ENCODE measurements at places on chromosomes 16 and 17.
A peak's percentile ranks its signal among the peaks of the same experiment; 100 is the strongest.

DNA sequence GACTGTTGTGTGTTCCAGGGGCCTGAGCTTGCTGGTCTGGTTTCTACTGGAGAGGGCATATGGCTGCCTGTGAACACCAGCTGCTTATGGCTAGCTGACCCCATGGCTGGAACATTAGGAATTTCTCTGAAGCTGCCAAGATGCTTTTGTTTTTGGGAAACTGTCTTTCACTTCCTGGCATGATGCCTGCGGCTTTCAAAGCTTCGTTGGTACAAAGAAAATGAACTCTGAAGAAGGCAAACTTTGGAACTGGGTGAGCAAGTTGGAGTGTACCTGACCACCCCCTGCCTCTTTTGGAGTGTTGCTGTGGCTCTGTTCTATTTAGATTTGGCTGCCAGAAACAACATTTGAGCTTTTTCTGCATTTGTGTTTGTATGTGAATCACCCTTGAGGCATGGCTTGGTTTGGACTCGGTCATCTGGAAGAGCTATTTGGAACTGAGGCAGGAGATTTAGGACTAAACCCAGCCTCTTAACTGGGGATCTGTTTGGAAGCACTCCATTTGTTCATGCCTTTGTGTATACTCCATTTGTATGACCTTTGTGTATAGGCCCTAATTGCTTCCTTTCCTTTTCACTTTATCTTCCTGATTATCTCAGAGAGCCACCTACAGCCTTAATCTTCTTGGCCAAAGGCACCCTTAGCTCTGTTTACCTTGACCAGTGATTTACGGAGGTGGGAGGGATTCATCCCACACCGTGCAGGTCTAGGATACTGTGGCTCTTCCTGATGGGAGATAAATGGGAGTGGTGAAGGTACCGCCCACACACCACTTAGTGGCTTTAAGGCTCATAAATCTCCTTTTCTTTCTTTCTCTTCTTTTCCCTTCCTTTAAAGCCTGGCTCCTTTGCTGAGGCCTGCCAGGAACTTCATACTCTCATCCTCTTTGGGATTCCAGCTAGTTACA is 7.3 kb upstream of the CPHXL start:
- ATAC-seq, result no peak

DNA sequence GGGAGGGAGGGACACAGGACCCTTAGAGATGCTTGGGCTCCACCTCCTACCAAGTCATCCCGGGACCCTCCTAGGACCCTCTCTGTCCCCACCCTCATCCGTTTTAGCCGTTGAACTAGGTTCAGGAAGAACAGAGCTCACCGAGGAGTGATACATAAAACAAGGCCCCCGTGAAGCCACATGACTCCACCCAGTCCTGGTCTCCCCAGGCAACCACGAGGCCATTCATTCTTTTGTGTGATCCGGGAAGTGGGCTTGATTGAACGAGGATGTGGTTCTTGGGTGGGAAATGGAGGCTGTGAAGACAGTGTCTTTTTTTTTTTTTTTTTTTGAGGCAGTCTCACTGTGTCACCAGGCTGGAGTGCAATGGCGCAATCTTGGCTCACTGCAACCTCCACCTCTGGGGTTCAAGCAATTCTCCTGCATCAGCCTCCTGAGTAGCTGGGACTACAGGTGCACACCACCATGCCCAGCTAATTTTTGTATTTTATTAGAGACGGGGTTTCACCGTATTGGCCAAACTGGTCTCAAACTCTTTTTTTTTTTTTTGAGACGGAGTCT is 14.8 kb downstream of the TRARG1 start:
- peak; percentile 85 for ATAC-seq

GRCh38 chr16:53183442-53183841 is 128.7 kb downstream of the CHD9 start:
- ATAC-seq, result no peak

DNA sequence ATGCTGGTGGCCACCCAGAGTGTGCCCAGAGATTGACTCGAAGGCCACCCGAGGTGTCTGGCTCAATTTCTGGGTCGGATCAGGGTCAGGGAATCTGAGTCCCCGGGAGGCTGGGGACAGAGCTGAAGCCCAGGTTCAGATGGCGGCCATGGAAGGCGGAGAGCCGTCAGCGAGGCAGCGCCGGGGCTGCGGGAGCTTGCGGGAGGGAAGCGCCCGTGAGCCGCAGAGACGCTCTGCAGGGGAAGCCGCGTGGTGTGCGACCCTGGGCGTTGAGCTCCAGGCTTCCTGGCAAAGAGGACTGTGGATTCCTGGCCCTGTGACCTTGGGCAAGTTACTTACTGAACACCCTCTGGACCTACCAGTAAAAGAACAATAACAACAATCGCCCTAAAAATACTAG is 518 bp upstream of the SPATA22 start:
- ATAC-seq, result no peak

DNA sequence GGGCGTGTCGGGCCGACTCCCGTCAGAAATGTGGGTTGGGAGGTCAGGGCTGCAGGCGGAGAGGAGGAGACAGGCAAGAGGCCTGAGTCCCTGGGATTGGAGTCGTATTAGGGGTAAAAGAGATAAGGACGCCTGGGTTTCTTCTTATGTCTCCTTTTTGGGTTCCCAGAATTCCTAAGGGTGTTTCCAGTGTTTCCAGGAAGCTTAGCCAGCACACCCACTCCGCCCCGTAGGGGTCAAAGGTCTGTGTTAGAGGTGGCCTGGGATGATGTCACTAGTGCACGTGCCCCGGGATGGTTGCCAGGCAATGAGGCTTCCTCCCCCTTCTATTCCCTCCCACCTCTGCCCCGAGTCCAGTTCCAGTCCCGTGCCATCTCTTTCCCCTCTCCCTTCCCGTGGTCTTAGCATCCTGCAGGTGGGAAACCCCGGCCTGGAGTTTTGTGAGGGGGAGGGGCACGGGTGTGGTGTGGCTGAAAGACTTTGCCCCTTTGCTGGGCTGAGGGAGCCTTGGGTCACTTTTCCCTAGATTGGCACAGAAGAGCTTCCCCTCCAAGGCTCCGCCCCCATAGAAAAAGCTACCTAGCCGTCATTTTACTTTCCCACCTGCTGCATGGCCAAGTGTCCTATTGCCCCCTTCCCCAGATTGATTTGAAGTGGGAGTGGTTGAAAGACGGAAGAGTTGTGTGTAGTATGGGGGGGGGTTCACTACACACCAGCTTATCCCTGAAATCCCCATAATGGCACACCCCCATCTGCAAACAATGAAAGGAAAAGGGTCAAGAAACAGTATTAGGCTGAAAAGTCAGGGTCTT is 2.8 kb downstream of the KDM6B start:
- ATAC-seq, result no peak

GRCh38 chr17:80773243-80773991 is 218.2 kb upstream of the CHMP6 start:
- no peak for ATAC-seq

DNA sequence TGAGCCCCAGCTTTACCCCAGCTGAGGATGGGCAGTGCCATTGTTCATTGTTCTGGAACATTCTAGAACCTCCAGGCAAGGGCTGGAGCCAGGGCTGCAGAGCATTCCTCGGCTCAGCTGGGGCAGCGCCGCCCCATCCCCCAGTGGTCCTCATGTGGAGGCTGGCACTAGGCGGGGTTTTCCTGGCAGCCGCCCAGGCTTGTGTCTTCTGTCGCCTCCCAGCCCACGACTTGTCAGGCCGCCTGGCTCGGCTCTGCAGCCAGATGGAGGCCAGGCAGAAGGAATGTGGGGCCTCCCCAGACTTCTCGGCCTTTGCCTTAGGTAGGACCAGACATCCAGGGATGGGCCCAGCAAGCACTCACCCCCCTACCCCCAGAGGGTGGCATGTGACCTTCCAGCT is at the start of gene TMEM95:
Gene TMEM95, plus strand, starts transcription at position 104 of the 400 bp plus-strand sequence. Its CDS starts 49 bp downstream, at position 153.
- ATAC-seq, result no peak

GRCh38 chr16:87406495-87407088 is 14.5 kb downstream of the MAP1LC3B start:
- no peak for ATAC-seq

DNA sequence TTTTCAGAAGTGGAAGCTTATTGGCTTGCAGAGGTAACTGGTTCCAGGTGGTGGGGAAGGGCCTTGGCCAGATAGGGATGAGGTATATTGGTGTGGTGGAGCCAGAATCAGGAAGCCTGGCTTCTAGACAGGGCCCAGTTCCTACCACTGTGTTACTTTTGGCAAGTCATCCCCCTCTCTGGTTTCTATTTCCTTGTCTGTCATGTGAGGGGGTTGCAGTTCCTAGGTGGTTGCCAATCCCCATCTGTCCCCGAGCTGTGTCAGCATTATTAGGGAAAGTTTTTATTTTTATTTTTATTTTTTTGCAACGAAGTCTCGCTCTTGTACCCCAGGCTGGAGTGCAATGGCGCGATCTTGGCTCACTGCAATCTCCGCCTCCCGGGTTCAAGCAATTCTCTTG is 3.0 kb downstream of the SMCR8 start:
- no peak for ATAC-seq

DNA sequence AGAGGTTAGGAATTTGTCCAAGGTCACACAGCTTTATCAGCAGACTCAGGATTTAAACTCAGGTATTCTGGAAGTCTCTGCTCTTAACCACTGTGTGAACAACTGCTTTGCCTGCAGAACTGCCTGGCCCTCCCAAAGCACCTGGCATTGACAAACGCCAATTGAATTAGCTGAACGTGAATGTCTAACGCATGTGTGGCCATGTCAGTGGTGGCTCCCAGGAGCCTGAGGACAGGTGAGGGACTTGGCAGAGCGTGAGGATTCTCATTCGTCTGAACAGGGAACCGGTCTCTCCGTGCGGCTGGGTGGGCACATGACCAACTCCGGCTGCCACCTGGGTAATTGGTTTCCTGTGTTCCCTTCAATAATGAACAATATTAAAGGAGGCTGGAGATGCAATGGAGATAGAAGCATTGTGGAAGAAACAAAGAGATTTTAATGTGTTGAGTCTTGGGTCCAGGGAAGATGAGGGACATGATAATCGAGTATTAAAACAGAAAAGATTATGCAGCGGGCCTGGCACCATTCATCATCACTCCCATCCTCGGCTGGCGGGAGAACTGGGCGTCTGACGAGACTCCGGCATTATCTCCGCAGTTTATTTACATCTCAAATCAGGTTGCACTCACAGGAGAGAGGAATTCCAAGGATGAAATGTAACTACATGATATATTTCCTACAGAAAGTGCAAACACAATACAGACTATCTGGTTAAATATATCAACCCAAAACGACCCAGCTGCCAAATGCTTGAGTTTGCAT is 113.5 kb downstream of the NPIPB5 start:
- no peak for ATAC-seq

- no peak for ATAC-seq
Measured at GRCh38 chr17:36593656-36594316, 2.1 kb downstream of the DHRS11 start.

GRCh38 chr16:83762141-83762991 is 45.4 kb upstream of the HSBP1 start:
- ATAC-seq, result no peak

DNA sequence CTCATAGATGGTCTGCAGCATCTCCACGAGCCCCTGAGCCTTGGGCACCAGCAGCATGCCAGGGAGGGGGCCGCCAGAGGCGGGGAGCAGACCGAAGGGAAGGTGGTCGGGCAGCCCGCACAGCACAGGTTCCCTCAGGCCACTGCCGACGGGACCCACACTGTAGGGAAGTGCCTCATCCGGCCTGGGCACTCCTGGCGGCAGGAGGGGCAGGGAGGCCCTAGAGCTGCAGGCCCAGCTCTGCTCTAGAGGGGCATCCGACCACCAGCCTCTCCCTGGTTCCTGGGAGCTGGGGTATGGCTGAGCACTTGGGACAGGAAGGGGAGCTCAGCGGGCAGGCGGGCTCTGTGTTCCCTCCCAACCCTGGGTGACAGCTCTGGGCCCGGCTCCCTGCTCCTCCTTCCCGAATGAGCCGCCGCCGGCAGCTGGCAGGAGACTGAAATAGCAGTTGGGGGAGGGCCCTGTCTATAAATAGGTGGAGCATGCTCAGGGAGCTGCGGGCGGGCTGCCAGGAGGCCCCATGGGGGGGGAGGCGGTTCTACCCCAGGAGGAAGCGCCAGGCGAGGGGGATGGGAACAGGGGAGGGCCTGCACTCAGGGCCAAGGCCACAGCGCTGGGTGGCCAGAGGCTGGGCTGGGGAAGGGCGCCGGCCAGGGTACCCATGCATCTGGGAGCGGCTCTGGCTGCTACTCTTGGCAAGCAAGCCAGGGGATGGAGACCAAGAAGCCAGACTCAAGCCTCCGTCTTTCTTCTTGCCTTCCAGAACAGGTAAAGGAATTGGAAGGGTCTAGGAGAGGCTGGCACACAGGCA is 12.4 kb downstream of the HDAC5 start:
- peak; percentile 63 for ATAC-seq

DNA sequence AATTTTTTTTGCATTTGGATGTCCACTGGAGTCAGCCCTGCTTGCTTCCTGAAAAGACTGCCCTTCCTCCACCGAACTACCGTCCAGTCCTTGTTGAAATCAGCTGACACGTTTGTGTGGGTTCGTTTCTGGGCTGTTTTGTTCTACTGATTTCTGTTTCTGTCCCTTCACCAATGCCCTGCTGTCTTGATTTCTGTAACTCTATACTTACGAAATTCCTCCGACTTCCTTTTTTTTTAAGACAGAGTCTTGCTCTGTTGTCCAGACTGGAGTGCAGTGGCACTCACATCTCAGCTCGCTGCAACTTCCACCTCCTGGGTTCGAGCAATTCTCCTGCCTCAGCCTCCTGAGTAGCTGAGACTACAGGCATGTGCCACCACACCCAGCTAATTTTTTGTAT is 8.4 kb upstream of the GAA start:
- ATAC-seq, result no peak

DNA sequence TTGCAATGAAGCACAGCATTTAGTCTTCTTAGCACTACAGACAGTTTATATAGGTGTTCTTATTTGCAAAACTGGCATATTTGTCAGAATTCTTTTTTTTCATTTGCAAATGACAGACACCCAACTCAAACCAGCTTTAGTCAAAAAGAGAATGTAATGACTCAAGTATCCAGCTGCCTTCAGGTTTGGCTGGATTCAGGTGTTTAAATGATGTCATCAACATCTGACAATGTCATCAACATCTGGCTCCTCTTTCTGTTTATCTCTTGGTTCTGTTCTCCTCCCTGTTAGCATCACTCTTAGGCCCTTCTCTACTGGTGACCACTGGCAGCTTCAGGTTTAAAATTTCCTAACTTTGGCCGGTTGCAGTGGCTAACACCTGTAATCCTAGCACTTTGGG is 18.9 kb downstream of the TMC5 start:
- ATAC-seq, result no peak

- ATAC-seq, result no peak
Measured at GRCh38 chr16:85921026-85921425, 22.1 kb downstream of the IRF8 start.

DNA sequence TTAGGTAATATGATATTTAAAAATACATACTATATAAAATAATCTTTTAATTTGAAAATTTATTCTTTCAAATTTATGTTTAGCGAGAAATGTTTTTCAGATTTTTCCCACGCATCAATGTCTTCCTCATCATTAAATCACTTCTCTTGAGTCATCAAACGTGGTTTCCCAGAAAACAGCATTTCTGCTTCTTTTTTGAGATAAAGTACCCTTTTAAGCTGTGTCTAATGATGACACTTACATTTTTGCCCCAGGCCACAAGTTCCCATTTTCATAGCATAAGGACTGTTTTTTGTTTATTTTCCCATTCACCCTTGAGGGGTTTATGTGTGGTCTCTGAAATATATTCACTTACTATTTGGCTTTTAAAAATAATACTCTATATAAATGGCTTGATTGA is 139.0 kb upstream of the HS3ST3A1 start:
- no peak for ATAC-seq
